ENCODE measurements at places on chromosomes 16 and 17.
A peak's percentile ranks its signal among the peaks of the same experiment; 100 is the strongest.

GRCh38 chr17:41524261-41524660 lies 3.8 kb downstream of the KRT19 start:
- DNase-seq, result no peak

GRCh38 chr16:1194665-1195392 lies 30.2 kb downstream of the TPSG1 start:
- DNase-seq, result no peak

DNA sequence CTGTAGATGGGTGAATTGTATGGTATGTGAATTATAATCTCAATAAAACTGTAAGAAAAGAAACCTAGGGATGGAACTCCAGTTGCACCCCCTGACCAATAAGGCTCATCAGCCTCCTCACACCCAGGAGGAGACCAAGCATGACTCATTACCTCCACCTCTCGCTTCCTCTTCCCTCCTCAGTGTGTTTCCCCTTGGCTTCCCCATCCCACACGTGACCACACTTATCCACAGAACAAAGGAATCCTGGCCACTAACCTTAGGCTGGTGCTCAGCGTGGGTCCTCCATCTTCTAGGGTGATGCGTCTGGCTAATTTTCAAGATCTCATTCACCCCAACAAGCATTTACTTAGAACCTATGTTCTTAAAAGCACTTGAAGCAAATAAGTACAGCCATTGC lies 36.2 kb upstream of the MAP3K14 start:
- no peak for DNase-seq

GRCh38 chr17:2239882-2240430 lies 63.6 kb downstream of the SMG6 start:
- DNase-seq, result no peak

- DNase-seq, result no peak
These were observed 1.4 kb downstream of the DDX42 start for GRCh38 chr17:63775420-63775819.

- no peak for DNase-seq
These were observed 2.2 kb downstream of the LASP1 start for GRCh38 chr17:38872027-38872511.

DNA sequence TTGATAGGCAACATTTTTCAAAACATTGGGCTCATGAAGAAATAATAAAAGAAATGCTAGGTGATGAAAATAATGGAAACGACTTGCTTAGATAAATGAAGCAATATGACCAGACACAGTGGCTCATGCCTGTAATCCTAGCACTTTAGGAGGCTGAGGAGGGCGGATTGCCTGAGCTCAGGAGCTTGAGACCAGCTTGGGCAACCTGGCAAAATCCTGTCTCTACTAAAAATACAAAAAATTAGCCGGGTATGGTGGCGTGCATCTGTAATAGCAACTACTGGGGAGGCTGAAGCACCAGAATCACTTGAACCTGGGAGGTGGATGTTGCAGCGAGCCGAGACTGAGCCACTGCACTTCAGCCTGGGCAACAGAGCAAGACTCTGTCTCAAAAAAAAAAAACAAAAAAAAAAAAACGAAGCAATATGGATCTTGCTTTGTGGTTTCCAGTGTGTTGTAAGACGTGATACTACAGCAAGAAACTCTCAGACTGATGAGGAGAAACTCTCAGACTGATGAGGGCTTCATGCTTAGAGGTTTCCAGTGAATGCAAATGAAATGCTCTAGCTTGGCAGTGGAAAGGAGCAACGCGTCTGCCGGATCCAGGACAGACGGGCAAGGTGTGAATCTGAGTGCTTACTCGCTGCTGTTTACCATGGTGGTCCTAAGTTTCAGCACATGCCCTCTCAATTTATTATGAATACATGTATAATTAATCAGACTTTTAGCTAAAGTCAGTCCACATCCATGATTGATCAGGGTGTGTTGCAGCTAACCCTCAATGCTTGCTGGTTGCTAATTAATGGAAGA lies 11.5 kb upstream of the IGF2BP1 start:
- no peak for DNase-seq

GRCh38 chr16:86953631-86954391 lies 363.4 kb downstream of the C16orf95 start:
- DNase-seq, result no peak

DNA sequence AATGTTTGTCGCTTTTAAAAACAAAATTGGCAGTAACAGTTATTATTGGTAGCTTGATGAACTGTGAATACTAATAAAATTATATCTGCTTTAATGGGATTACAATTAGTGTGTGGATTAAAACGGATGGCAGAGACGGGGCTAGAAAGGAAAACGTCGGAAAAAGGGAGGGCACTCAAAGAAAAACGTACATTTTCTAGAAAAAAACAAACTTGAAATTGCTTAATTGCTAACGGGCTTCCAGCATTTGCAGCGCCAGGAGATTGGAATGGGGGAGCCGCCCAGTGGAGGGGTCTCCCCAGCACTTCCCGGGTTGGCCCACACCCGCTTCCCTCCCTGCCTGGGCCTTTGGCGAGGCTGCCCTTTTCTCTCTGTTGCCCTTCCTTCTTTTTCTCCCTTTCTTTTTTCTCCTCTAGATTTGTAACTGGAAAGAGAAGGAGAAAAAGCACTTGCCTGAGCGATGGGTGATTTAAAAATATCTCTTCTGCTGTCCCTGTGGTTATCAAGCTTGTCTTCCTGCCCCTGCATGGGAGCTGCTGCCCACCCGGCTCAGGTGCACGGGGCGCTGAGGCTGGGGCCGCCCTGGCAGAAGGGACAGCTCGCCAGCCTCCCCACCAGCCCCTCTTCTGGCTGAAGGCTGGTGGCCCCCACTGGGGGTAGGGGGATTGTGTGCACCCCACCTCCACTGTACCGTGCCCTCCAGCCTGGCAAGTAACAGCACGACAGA lies 5.9 kb downstream of the BAHCC1 start:
- DNase-seq, result no peak

DNA sequence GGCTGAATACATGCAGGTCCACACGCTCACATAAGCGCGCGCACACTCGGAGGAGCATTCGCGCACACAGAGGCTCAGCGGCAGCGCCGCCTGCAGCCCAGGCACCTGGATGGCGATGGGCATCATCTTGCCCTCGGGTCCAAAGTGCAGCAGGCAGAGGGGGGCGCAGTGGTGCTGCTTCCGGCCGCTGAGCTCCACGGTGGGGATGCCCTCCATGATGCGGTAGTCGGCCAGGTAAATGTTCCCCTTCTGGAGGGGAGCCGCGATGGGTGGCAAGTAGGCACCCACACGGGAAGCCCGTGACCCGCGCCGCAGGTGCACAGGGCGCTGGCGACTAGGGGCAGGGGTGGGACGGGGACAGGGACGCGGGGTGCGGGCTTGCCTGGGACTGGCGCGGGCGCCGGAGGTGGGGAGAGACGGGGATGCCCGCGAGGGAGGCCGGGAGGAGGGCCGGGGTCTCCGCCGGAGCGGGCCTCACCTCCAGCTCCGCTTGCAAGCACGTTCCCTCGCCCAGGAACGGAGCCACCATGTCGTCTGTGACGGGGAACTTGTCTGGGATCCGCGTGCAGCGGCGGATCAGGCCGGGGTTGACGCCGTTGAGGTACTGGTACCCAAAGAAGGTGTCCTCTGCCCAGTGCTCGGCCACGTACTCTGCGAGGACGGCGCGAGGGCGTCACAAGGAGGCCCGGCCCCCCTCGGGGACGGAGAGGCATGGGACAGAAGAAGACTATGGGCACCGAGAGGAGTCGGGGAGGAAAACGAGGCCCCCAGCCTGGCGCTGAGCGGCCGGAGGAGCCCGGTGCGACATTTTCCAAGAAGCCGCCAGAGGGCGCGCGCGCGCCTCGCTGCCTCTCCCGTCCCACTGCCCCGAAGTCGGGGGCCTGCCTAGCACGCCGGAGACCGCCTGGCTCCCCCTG lies 8.0 kb downstream of the ALOX12B start:
- peak; percentile 88 for DNase-seq

- no peak for DNase-seq
These were observed 250.2 kb downstream of the HS3ST4 start for GRCh38 chr16:25941800-25942499.

DNA sequence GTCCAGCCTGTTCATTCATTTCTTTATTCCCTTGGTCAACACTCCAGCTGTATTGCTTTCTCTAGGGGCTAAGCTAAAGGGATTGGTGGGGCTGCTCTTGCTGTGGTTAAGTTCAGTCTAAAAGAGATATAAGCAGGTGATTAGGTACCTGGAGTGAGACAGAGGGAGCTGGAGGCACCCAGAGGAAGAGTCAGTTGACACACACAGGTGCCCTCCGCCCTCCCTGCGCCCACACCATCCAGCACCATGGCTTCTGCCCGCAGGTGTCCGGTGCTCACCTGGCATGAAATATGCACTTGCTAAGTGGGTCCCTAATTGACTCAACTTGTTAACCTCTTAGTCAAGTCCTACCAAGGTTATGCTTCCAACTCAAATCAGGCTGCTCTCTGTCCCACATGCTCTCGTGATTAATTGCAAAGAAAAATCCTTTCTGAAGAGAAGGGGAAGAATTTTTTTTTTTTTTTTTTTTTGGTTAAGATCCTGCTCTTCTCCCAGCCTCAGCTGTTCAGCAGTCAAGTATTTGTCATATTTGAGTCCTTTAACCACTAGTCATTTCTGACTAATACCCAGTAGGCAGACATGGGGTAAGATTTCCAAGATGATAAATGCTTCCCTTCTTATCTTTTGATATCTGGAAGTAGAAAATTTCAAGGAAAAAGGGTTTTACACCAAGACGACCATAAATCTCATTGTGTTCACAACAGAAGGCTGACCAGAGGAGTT lies 199.8 kb upstream of the WSCD1 start:
- DNase-seq, result no peak

DNA sequence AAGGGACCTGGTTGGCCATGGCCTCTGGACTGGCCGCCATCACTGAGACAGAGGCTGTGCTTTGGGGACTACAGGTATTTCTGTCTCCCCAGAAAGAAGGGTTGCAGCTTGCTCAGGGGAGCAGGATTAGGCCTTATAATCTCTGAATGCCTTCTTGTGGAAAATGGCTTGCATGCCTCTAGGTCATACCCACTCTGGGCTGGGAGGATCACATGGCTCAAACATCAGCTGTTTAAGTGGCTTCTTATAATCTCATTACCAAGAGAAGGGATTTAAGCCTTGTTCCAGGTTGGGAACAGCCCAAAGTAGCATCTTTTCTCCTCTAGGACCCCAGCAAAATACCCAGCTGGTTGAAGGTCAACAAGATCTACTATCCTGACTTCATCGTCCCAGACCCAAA lies 19.1 kb downstream of the LIG3 start:
- DNase-seq, result no peak

DNA sequence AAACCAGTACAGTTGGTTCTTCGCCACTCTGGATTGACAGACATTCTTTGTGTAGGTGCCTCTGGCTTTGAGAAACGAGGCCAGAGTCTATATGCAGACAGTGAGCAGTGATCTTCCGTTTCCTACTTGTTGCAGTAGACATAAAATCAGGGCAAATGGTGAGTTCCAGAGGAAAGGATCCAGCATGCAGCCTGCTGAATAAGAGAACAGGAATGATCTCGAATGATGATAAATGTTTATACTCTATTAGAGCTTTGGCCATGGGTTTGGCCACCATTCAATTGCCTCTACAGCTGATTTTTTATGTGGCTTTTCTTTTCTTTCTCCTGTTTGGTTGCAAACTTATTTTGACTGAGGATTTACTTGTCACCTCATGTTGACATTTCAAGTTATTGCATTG lies 286.7 kb downstream of the IRX3 start:
- no peak for DNase-seq

DNA sequence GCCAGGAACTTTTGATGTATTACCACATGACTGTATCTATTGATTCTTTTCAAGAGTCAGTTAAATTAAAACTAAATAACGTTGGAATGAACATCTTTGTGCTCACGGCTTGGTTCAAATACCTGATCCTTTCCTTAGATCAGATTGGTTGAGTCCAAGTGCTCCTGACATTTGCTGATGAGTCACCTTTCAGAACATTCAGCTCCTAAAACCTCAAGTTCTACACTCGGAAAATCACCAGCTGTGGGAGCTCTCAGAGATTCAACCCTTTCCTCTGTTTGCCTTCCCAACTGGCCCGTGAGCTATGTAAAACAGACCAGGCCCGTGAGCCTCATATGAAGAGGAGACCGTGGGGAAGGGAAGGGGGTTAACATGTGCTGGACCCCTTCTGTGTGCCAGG lies 68.1 kb downstream of the RTN4RL1 start:
- DNase-seq, result no peak

GRCh38 chr16:66618588-66619375 lies 14.3 kb downstream of the CMTM3 start:
- no peak for DNase-seq

GRCh38 chr16:66800856-66801255 lies 528 bp downstream of the TERB1 start:
- no peak for DNase-seq

GRCh38 chr17:50511058-50511457 lies 2.8 kb downstream of the MYCBPAP start:
- DNase-seq, result no peak

DNA sequence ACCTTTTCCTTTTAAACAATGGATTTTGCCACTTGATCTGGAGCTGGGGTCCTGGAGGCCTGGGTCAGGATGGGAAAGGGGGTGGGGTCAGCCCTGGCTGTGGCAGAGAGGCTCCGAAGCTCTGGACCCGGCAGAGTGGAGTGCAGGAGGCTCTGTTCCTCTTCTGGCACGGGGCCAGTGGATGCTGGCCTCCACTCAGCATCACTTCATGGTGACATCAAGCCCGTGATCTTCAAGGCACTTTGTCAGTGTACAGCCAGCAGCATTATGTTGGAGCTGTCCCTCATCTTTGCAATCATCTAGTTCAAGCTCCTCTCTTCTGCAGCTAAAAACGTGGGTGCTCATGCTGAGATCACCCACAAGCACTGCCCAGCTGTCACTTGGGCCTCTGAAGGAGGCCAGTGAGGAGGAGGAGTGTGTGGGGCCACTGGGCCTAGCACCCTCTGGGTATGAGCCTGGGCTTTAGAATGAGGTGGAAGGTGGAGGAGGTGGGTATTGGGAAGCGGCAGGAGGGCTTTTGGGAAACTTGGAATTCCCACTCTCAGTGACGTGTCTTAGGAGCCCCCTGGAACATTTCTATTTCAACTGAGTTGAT lies 45.9 kb upstream of the MGAT5B start:
- DNase-seq, result no peak

- DNase-seq, result peak; percentile 13
These were observed 67.8 kb downstream of the C16orf78 start for GRCh38 chr16:49441366-49441780.

DNA sequence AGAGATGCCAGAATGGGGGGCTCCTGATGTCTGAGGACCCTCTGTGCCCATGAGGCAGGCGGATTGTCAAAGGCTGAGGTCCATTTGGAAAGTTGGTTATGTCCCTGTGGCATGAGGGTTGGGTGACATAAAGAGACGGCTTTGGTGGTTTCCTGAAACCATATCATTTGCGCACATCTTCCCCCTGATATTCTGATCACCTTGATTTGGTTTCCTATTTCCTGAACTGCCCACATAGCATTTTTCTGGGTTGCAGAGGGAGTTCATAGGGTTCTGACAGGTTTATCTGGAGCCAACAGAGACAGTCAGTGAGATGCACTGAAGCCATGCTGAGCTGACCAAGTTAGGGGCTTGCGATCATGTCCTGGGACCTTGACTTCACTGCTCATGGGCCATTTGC lies 15.7 kb upstream of the RNF222 start:
- DNase-seq, result no peak

GRCh38 chr17:59001158-59001814 lies 105.4 kb downstream of the TRIM37 start:
- DNase-seq, result no peak

Data from NCI-H526 (cell line).